GM04503 (cell line): ENCODE measurements at places on chromosomes 6 and 20.

- DNase-seq = no peak
Observed at GRCh38 chr6:37539171-37540028, 39.7 kb upstream of the CCDC167 start.

DNA sequence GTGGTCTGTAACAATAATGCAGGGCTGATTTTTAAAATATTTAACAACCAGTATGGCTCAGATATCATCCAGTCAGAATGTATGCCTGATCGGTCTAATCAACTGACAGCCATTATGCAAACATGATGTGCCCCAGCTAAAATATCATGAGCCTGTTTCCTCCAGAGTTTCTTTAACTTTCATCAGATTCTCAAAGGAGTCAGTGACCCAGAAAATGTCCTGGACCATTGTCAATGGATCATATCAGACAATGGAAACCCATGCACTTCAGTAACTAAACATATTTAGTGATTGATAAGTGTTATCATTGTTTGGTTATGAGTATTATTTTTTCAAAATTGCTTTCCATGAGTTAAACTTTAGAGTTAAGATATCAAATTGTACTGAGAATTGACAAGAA lies 173.5 kb downstream of the LMBRD1 start:
- DNase-seq = no peak

GRCh38 chr20:20664795-20665589 lies 47.5 kb downstream of the RALGAPA2 start:
- no peak for DNase-seq

- no peak for DNase-seq
Observed at GRCh38 chr6:139625081-139625939, 250.9 kb upstream of the CITED2 start.

GRCh38 chr6:56222499-56222898 lies 24.9 kb downstream of the COL21A1 start:
- peak; percentile 81 for DNase-seq

DNA sequence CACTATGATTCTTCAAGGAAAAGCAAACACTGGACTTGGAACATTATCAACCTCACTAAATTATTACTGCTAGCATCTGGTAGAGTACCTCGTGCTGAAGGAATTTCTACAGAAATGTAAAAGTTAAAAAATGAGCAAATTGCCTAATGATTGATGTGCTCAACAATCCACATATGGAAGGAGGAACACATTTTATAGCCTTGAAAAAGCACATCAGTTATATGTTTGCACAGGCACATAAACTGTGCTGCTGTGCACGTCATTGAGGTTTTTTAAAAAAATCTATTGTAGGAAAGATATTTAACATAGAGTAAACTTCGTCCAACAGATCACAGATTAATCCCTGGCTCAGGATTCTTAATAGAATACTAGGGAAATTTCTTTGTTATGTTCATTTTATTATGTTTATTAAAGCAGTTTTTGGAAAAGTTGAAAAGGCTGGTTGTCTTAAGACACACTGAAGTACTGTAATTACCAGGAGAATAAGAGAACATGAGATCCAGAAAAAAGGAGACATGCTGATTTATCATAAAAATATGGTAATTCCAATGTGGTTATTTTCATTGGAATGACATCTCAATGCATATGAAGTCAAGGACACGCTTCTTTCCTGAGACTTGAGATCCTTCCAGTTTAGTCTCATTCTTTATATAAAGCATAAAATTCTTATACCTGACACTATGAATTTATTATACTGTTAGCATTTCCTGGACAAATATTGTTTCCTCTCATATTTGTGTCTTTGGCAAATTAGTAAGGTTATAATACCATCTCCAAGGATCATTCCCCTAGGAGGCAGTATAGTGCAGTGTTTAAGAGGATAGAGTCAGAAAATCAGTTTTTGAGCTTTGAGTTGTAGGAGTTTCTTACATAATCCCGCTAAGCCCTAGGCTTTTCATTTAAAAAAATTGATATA lies 511.1 kb downstream of the TENT5A start:
- peak; percentile 69 for DNase-seq

DNA sequence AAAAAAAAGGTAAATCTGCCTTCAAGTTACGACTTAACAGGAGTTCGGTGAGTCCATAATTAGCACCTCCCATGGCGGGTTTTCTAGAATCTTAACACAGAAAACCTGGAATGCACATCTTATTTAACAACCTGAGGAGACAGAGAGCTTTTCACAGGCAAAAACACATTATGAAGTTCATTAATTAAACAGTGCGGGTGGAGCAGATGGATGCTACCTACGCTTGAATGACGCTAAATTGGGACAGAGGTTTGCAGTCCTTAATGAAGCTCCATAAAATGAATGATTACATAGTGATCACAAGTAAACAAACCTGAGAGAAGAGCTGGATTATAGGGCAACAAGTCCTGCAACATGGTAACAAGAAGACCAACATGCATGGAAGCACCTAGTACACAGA lies 81.0 kb downstream of the INSM1 start:
- no peak for DNase-seq
